ENCODE measurements at places on chromosomes 5 and 9.

GRCh38 chr5:145681216-145681615, 153.9 kb downstream of the PRELID2 start:
- DNase-seq = no peak

GRCh38 chr5:81948349-81948748, 23.5 kb upstream of the ATG10 start:
- no peak for DNase-seq

- DNase-seq = no peak
These were observed 38.0 kb downstream of the KIF24 start for GRCh38 chr9:34291023-34291422.

DNA sequence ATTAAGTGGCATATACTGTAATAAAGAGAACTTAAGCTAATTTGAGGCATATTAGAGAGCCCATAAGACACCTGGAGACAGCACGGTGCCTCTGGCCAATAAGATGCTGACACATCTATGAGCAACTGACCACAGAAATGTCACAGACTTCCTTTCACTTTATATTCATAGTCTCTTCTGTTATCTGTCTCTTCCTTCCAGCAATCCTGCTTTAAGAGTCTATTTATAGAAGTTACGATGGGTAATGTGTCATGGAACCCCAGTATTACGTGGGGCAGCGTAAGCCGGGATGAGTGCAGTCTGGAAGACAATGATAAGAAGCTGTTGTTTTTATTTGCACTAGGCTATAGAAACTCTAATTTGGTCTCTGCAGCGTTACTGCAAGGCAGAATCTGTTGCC, 136.8 kb downstream of the CFAP90 start:
- DNase-seq = no peak

- DNase-seq = no peak
These were observed 5.8 kb upstream of the PSMB7 start for GRCh38 chr9:124420991-124421543.

GRCh38 chr9:137703842-137704508, 85.2 kb downstream of the EHMT1 start:
- DNase-seq = no peak

DNA sequence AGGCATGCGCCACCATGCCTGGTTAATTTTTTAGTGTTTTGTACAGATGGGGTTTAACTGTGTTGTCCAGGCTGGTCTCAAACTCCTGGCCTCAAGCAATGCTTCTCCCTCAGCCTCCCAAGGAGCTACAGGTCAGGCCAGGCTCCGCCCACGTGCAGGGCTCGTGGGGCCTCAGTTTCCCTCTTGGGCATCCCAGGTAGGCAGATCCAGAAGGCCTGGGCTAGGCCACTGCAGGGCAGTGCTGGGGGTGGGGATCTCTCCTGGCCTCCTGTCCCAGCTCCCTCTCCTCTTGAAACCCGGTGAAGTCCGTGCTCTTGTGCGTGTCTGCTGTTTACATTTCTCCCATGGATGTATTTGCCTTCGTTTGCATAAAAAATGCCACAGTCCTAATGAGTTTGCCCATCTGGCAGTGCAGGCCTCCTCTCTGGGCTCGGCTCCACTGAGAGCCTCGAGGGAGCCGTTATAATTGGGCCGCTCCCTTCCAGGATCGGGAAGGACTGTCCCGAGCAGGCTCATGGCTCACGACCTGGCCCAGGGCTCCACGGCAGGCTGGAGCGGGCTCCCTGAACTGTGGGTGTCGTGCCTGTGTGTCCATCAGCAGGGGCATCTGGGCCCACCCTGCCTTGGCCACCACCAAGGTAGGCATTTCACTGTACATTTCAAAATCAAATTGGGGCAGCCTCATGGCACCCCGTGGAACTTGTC, 52.6 kb upstream of the RUFY1 start:
- no peak for DNase-seq

- no peak for DNase-seq
These were observed 68.9 kb downstream of the WDR41 start for GRCh38 chr5:77423022-77423750.

DNA sequence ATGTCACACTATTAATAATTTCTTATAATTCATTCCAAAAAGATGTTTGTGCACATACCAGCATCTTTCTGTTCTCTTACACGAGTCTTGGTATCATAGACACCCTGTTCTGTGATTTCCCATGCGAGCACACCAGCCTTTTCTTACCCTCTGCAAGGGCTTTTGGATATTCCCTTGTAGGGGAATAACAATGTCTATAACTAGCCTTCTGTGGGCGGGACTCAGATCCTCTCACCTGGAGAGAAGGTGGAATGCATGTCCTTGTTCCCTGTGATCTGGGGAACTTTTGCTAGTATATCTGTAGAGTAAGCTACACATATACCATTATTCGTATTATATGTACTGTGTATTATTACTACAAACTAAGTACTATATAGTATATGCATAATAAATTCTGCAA, 44.8 kb downstream of the EHMT1 start:
- no peak for DNase-seq

DNA sequence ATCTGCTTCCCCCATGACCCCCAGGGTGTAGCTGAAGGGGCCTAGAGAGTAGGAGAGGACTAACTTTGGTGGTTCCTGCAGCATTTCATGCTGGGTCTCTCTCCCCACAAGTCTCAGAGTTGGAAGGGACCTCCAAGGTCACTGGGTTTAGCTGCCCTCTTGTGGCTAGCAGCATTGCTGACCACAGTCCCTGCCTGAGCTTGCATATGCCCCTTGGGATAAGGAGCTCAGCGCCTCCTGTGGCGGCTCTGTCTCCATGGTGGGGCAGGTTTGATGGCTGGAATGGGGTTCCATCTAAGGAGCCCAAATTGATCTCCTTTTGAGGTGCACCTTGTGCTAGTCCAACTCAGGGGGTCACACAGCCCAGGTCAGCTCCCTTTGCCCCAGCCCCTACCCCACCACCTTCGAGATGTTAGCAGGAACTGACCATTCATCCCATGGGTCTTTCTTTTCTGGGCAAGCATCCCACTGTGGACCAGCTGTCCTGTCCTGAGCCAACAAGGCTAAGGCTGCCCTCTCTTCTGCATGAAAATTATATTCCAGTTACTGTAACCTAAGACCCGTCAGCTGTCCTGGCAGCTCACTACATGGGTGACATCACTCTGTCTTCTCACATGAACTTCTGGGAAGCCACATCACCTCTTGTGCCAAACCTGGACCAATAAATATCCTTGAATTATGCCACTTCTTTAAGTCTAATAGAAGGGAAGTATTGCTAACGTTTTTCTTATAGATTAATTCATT, 196.2 kb downstream of the HSPA4 start:
- DNase-seq = no peak

- no peak for DNase-seq
These were observed 98.3 kb downstream of the UBAP2 start for GRCh38 chr9:33950371-33950770.

DNA sequence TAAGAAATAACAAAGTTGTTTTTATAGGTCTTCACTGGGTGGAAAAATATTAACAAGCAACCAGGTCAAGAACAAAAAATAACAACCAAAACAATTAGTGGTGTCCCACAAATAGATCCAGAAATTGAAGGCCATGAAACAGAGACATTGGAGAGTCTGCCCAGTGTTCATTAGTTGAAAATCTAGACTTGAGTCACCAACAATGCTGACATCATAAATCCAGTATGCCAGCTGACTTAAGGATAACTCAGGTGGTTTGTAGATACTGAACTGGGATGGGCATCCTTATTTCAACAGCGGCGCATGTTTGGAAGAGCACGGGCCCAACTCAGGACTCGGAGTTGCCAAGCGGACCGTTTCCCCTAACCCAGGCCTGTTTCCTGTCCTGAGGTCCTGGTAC, 80.7 kb upstream of the TNFAIP8 start:
- no peak for DNase-seq

GRCh38 chr5:151719228-151720000, 32.7 kb upstream of the SPARC start:
- DNase-seq = no peak

DNA sequence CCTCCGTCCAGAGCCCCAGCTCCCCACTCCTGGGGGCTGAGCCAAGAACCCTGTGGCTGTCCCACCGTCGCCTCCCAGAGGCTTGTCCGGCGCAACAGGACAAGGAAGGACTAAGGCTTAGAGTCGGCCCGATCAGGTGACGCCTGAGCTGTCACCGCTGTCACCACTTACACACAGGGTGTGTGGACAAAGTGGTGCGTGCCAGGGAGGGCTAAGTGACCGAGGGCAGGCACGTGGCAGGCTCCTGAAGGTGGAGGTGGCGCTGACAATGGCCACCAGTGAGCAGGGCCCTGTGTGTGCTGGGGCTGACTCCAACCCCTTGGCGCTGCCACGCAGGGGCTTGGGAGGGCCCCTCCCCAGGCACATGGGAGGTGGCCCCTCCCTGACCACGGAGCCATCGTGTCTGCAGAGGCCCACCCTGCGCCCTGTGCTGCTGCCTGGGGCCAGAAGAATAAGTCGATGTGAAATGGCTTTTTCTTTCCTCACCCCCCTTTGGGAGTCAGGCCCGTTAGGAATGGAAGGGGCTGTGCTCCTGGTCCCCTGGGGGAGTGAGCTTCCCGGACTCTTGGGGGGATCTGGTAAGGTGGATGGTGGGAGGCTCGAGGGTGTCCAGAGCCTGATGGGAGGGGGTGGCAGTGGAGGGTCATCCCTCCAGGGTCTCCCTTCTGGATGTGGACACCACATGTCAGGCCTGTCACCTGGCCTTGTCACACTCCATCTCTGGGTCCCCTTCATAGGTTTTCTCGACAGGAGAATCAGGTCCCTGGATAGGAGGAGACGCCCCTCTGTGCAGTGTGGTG, 2.6 kb upstream of the GPSM1 start:
- DNase-seq = no peak

GRCh38 chr5:4700069-4700468, 440.1 kb upstream of the ADAMTS16 start:
- DNase-seq = no peak

DNA sequence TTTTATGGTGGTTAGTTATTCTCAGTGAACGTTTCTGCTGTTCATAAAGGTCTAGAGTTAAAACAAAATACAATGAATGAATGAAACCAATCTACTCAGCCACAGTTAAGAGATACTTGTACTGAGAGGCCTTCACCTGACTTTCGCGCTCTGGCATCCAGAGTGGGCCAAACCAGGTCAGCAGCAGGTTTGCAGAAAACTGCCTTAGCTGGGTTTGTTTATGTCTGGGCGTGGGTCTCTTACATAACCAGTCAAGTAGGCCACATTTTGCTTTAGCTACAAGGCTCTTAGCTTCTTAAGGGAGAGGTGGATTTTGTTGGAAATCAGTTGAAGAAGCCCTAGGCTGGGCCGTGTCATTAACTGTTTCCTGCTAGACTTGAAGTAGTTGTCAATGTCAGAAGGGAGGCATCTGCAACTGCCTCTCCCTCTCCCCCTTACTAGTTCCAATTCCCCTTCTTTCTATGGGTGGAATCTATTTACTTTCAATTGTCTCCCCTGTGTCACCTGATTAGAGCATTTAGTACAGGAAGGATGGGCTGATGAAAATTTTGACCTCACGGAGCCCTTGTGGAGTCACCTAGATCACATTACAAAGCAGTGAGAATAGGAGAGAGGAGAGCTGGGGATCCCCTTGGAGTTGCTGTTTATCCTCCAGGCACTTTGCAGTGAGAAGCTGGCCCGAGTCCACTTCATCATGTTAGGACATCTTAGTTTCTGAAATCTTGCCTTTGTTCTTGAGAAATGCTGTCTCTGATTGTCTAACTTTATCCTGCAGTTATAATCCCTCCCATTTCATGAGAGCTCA, 200.5 kb downstream of the ARHGEF28 start:
- no peak for DNase-seq

- no peak for DNase-seq
These were observed 46.6 kb downstream of the PPIP5K2 start for GRCh38 chr5:103166706-103167105.

GRCh38 chr9:6640268-6641051, 5.1 kb downstream of the GLDC start:
- peak; percentile 94 for DNase-seq

DNA sequence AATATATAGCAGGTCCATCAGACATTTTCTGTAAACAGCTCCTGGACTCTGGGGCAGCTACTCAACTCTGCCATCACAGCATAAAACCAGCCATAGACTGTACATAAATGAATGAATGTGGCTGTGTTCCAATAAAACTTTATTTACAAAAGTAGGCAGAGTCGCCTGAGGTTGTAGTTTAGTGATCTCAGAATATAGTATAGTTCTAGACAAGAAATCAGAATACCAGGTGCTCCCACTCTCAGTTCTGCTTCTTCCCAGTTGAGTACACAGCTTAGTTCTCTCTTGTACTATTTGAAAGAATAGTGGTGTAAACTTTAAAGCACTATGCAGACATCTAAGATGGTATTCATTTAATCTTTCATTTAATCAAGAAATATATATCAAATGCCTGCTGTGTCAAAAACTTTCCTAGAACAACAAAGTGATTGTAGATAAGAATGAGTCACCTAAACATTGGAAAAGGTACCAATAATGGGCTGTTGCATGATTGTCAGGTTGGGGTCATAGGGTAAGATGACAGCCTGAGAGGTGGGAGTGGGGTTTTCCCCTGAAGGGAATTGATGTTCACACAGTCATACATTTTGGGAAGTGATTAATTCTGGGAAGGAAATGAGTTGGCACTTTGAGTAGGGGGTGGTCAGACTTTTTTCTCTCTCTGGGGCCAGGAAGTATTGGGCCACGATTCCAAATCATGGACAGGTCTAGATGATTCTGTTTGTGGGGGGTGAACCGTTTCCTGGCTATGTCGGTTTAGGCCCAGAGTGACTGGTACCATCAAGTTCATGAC, 37.0 kb downstream of the TNFSF8 start:
- DNase-seq = no peak

DNA sequence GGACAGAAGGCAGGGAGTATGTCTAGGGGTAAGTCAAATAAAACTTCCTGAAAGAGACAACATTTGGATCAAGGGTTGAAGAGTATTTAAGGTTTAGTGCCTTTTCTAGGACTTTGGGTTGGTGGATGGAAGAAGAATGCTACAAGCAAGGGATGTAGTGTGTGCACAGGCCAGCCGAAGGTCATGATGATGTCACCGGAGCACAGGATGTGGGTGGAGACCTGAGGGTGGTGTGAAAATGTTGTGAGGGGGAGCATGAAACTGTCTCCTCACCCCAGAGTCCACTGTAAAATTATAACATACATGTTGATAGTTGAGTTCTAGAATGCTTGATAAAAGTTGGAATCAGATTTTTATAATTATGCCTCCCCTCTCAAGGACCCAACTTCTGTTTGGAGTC, 553.3 kb upstream of the SGCD start:
- DNase-seq = no peak

DNA sequence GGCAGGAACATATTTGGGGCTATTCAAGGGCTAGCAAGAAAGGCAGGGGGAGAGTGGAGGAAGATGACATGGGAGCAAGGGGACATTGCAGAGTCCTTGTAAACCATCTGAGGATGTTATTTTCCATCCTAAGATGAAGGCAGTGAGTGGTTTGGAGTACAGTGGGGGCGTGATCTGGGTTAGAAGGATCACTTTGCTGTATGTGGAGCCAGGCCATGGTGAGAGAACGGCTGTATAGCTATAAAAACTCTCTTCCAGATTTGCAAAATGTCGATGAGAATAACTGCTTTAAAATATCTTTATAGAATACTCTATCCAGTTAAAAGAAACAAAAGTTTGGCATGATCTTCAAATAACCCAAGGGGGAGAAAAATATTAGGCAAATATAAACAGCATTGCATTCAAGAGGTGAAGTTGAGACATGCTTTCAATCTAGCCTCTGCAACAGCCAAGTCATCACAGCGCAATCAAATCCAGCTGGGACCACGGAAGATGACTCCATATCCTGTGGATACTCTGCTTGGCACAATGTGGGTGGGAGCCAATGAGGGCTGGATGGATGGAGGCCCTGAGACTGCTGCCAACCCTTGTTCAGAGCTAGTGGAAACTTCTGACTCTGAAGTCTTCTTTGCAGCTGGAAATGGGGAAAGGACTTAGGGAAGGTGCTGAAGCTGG, 111.5 kb upstream of the BASP1 start:
- DNase-seq = no peak

GRCh38 chr9:133371261-133371711, 4.6 kb downstream of the SURF4 start:
- DNase-seq = no peak
